Lung (tissue), 17 donors: ENCODE measurements at places on chromosomes 1 and 21. TPM values are rescaled to one million over a fixed set of nuclear protein-coding genes. Genes with fewer than 3 reads are reported as not detected.

- H3K27me3 ChIP-seq: no peaks in the 10 kb centered on the region
- no peak overlapping the region for H3K27ac ChIP-seq
- H3K4me3 ChIP-seq: no peak overlapping the region
- no peak for DNase-seq
- H3K4me1 ChIP-seq: no peaks in the 10 kb centered on the region
Observed at GRCh38 chr1:116794371-116794770, 40.1 kb downstream of the CD2 start.

Gene TNFRSF4
- total RNA-seq: 5.3 TPM

Gene EGLN1
- total RNA-seq: 45.1 TPM

Gene RPE65
- total RNA-seq: not detected

DNA sequence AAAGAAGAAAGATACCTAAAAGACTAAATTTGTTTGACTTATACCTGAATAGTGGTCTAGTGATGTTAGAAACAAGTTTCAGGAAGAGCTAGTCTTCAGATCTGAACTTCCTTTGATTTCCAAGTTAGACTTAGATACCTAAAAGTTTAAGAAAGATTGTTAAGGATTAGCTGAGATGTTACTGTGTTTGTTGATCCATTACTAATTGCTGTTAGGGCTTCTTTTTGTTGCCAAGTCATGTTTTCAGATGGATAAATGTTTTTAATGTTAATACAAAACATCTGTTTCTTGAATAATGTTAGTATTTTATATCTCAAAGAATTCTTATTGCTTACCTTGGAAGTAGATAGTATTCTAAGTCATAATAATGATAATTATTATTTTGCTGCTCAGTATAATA lies 11.6 kb downstream of the GNAI3 start:
- peaks cover 1% of the 10 kb centered on the region for H3K36me3 ChIP-seq
- no peak overlapping the region for H3K27ac ChIP-seq
- H3K4me3 ChIP-seq: no peak overlapping the region
